ENCODE measurements at places on chromosomes 3 and 15.

DNA sequence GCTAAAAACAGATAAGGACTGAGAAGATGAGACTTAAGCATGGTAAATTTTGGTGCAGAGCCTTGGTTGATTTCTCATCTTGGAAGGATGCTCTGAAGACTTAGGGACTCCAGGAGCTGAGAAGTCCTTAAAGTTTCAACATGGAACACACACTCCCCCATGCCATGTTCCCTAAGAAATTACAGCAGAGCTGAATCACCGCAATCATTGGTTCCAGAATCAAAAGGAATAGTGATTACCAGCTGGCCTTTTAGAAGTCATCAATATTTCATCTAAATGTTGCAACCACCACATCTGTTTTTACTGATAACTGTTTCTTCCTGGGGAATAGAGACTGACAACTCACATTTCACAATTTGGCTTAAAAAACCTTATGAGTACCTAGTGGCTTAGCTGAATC, 229.3 kb downstream of the MINAR1 start:
- DNase-seq = no peak

DNA sequence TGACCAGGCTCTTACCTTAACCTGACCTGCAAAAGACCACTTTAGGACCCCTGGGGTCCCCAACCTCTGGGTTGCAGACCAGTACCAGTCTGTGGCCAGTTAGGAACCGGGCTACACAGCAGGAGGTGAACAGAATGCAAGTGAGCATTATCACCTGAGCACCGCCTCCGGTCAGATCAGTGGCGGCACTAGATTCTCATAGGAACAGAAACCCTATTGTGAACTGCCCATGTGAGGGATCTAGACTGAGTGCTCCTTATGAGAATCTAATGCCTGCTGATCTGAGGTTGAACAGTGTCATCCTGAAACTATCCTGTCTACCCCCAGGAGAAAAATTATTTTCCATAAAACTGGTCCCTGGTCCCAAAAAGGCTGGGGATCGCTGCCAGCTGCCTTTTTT, 20.3 kb downstream of the CHP1 start:
- no peak for DNase-seq

- no peak for DNase-seq
Observed at GRCh38 chr15:39808909-39809308, 26.3 kb upstream of the FSIP1 start.

DNA sequence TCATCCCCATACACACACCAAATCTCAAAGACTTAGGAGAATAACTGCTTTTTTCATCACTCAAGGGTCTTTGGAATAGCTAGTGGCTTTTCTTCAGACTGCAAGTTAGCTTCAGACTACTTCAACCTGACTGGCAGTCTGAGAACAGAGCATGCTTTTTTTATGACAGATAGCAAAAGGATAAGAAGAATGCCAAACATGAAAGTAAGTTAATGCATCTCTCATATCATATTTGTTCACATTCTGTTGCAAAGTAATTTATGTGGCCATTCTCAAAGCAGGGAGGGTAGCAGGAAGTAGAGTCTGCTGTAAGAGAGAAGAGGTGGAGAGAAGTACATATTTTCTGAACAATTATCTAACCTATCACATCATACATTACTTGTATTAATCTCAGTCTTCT, 544.4 kb downstream of the ZPLD1 start:
- no peak for DNase-seq

GRCh38 chr3:50364573-50365079, 5.3 kb upstream of the TMEM115 start:
- DNase-seq = no peak

GRCh38 chr3:43024181-43024885, 45.2 kb downstream of the GASK1A start:
- DNase-seq = peak; percentile 32

DNA sequence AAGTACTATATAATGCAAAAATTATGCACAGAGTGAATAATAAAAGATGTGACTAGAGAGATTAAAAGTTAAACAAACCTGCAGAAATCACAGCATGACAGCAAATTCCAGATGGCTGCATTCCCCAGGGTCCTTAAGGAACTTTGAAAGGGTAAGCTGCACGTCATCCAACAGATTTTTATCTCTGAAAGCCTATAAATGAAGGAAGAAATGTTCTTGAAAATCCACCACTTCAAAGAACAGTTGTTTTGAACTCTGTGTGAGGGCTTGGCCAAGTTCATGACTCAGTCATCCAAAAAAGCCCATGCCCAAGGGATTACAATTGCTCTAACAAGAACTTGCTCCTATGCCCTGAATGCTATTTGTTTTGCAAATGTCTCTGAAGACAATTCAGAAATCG, 603.6 kb downstream of the PLOD2 start:
- no peak for DNase-seq

GRCh38 chr3:8183627-8184026, 318.0 kb upstream of the LMCD1 start:
- no peak for DNase-seq

- no peak for DNase-seq
Observed at GRCh38 chr3:149443545-149443912, 31.0 kb upstream of the TM4SF4 start.

DNA sequence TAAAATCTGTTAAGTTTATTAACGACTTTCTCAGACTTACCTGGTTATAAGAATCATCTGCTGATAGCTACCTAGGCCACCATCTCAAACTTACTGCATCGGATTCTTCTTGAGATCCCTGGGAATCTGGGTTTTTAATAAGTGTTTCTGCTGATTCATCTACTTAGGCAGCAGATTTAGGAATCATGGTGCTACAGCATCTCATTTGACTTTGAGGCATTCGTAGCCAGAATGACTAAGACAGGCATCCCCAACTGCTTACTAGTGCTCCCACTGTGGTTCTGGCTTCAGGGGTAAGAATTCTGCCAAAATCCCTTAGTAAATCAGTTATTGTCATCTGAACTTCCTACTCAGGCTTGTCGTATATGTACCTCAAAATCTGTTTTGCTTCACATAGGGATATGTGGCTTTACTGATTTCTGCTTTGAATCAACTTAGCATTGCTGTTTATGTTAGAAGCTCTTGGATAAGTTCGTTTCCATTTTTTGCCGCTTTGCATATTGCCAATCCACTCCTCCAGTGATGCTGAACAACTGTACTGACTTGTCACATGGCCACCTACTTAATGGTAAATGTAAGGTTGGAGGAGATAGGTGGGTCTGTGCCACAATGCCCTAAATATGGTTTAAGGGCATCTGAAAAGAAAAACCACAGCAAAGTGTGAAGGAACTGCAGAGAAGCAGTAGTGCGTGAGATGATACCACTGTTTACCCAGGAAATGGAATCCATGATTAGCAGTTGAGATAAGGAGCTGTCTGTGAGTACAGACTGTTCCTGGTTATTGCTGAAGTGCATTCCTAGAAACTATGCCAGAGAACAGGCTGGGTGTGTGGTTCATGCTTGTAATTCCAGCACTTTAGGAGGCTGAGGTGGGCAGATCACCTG, 60.3 kb downstream of the MAP6D1 start:
- no peak for DNase-seq

DNA sequence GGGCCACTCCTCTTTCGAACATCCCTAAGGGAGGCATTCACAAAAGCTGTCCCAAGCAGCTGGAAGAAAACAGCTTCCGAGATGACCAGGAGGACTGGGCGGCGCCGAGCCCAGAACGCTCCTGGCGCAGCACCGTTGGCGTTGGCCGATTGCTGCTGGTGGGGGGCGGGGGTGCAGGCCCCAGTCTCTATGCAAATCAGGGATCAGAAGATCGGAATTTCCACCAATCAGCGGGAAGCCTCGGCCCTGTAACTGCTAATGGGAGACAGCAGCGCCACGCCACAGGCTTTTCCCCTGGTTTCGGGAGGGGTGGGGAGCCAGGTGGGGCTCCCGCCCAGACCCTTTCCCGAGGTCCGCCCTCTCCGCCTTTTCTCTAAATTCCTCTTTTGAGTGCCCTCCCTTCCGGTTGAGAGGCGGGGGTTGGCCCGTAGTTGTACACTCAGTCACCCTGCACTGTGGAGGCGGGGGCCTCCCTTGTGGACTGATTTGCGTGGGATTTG, 27.0 kb downstream of the HMCES start:
- DNase-seq = no peak

GRCh38 chr15:100216182-100216581, 125.6 kb downstream of the ADAMTS17 start:
- DNase-seq = no peak

Measured in effector memory CD8-positive, alpha-beta T cell (primary cell).